SK-N-DZ (cell line): ENCODE measurements at places on chromosomes 12 and 14.

GRCh38 chr14:91205459-91205858 is 39.0 kb downstream of the GPR68 start:
- DNase-seq: no peak

- DNase-seq: no peak
Observed at GRCh38 chr14:73694083-73694482, 20.1 kb downstream of the PNMA1 start.

DNA sequence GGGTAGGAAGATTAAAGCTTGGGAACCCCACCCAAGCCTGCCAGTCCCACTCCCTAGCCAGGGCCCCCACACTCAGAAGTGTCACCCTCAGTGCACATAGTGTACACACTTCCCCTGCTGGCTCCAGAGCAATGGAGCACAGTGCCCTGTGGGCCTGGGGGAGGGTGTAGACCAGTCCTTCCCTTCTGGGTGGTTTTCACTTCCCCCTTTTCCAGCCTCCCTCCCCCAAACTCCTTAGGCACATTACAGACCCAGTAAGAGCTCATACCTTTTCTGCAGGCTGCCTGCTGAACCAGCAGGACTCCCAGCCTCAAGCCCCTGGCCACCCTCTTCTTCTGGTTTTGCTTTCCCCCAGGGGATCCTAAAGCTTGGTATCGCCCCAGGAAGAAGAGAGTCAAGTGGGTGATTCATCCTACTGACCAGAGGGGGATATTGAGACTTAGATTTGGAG is at the start of gene ZNF385A:
Gene ZNF385A (minus strand): TSS at position 143 of the 451 bp plus-strand sequence. CDS start 219 bp downstream, outside the sequence.
- no peak for DNase-seq

GRCh38 chr14:100388103-100389054 is 65.2 kb downstream of the SLC25A47 start:
- DNase-seq: no peak

DNA sequence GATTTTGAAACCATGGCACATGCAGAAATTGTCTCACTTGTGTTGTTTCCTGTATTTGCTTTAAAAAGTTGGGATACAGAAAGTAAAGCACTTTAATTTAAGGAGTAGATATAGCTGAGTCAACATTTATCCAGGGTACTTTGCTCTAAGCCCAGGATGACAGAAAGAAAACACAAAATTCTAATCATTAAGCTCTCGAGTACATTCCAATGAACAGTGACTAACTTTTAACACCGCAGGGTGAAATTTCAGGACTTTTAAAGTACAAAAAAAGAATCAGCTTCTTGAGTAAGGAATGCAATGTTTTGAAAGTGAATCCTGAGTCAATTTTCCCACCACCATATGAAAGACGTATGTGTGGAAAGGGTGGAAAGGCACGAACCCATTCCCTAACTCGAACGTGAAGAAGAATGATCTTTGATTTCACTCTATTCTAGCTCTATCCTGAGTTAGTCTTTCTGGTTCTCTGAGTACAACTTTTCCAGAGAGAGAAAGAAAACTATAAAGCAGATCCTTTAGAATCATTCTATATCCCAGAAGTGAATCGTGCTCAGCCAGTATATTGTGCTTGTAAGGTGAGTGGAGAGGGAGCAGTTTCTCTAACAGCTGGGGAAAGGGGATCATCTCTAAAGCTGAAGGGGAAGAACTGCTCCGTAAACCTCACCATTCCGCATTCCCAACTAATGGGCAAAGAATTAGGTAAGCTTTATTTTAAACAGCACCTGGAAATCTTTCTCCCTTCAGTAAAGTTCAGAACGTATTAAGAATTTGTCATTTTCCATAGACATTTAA is 779.0 kb upstream of the FLRT2 start:
- DNase-seq: no peak

DNA sequence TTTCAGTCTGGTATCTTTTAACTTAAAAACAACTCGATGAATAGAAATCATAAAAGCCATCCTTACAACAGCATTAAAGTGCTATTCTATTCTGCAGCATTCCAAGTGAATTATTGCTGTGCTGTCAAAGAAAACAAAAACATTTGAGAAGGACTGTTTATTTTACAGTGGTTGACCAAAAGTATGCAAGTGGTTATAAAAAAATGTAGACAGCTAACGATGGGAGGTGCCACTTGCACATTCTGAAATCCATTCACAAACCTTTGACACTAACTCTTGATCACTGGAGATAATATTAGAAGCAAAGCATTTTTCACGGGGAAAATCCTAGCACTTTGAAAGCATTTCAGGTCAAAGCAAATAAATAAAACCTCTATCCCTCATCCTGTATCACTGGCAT is 55.6 kb downstream of the HMGA2 start:
- no peak for DNase-seq

- DNase-seq: no peak
Observed at GRCh38 chr12:69024413-69024812, 91.4 kb upstream of the CPM start.

DNA sequence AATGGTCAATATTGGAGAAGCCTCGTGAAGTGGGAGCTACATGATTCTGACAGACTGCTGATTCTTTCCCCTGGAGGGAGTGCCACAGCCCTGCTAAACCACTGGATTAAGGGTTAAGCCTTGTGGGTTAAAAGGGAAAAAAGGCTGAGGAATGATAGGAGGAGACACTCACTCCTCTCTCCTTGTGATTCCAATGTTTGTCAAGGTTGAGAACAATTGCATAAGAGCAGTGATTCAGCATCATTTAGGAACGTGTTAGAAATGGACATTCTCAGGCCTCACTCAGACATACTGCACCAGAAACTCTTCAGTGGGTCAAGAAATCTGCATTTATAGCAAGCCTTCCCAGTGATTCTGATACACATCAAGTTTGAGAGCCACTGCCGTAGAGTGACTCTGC is 87.8 kb upstream of the GZMB start:
- no peak for DNase-seq

DNA sequence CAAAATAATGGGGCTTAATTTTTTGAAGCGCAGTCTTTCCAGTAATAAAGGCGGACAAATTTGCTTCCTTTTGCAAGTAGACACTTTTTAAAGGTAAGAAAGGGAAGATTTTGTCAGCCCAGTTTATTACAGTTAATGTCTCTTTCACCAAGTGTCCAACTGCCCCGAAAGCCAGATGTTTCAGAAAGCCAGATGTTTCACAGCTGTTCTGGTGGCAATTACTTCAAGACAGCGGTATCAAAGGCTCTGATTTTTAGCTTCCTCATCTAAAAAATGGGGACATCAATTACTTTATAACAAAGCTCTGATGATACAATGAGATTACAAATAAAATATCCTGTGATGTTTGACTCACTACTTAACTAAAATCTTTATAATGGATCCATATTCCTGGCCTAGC is 1.0 kb downstream of the WBP11 start:
- no peak for DNase-seq

DNA sequence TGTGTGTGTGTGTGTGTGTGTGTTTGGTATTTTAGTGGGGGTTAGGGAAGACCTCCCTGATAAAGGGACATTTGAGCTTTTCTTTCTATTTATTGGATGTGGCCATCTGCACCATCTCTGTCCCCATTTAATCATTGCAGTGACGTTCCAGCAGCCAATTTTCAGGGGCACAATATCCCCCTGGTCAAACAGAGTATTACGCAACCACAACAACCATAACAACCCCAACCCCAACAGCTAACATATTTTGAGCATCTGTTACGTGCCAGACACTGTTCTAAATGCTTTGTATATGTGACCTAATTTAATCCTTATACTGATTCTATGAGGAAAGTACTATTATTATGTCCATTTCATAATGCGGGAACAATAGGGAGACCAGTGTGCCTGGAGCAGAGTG is 87.4 kb downstream of the TTC8 start:
- no peak for DNase-seq

DNA sequence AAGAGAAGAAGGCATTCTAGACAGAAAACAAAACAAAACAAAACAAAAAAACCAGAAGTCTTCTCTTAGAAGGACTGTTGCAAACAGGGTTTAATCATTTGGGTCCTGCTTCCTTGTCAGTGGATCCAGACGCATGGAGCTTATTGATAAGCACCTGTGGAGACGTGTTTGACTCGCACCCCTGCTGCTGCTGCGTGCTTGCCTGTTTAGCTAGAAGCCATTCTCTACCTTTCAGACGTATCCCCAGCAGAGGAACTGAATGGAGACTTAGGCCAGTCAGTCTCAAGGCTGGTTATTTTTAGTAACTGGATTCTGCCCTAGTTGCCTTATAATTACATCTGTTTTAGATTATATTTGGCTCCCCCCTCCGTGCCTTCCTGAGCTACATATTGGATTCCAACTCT is 186.1 kb upstream of the EEA1 start:
- DNase-seq: no peak

GRCh38 chr12:99131751-99132199 is 486.7 kb downstream of the APAF1 start:
- peak; percentile 65 for DNase-seq

GRCh38 chr12:94147991-94148738 is at the start of gene PLXNC1:
Gene PLXNC1, plus strand, starts transcription at chr12:94148577. Its CDS starts 395 bp downstream, at chr12:94148972.
- DNase-seq: peak; percentile 36

DNA sequence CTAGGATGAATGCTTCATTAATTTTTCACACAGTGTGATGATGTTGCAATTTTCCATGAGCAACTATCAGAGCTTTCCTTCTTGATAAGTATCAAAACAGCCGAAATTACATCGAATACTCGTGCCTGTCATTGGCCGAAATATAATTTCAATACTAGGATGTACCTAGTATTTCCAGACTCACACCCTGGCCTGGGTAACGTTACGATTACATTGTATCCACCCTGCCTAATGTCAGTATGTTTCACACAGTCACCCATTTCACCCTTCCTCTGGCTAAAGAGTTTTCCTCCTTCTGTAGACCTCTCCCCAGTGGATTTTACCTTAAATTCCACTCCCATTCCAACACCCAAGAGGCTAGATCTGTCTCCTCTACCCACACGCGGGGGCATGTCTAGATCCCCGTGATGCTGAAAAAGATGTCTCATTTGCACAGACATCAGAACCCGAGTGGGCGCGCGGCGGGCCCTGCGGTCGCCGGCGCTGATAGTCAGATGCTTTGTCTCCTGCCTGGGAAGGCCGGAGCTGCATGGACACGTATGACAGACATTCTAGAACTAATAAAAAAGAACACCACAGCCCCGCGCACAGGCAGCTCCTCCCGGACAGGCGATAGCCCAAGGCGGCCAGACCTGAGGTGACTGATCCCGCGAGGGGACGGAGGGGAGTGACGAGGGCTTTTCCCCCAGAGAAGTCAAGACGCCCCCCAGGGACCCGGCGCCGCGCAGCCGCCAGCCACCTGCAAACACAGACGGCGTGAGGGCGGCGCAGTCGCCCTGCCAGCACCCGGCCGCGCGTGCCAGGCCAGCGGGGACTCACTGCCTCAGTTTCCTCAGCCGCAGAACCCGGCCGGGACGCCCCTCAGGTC is 723 bp downstream of the KIF21A start:
- DNase-seq: peak; percentile 77

GRCh38 chr14:93951635-93952540 is 24.5 kb downstream of the ASB2 start:
- no peak for DNase-seq

DNA sequence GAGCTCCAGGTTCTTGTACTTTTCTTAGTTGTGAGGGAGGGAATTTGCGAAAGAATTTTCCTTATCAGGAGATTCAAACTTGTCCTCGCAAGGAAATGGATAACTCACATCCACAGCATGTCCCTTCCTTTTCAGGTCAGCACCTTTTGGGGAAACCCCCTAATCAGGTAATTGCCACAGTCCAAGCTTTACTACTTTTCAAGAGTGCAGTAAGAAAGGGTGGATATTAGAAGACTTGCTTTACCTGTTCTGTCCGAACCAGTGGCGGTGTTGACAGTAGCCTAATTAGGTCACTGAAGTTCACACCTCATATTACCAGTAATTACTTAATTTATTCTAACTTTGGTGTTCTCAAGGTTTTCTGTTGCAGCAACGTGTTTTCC is 6.7 kb upstream of the C12orf50 start:
- no peak for DNase-seq

DNA sequence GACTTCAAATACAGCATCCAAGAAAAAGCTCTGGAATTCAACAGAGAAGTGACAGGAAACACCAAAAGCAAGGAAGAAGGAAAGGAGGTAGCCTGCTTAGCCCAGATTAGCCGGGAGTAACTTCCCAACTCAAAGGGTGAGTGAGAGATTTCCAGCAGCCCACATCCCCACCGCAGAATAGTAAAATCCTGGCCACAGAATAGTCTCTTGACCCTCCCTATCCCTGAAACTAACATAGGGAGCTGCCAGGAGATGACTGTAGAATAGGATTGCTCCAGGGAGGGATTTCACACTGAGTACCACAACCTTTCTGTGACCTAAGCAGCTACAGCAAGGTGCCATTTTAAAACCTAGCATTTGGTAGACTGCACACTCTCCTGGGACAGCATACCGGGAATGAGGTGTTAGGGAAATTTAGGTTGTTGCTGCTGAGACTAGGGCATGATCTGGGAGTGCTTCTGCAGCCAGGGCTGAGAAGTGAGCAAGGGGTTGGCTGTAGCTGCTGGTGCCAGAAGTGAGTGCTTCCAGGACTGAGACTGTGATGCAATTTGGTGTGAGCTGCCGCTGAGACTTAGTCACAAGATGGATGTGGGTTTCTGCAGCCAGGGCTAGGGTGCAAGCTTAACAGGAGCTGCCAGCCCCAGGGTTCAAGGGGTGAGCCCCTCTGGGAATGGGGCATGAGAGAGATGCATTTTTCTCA is 66.0 kb downstream of the TMTC3 start:
- DNase-seq: no peak

DNA sequence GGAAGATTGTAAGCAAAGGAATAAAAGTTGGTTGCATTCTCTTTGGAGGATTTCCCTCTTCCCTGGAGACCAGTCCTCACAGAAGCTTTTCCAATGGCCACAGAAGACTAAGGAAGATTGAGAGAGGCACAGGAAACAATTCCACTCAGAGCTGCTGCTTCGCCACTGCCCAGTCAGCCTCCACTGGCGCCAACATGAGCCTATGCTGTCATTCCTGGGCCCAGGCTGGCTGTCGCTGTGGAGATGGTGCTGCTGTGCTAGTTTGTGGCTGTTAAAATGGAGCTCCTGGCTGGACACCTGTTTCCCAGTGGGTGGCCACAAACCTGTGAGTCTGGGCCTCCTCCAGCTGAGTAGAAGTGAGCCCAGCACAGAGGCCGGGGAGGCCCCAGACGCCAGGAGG is 6.6 kb downstream of the P2RX7 start:
- no peak for DNase-seq

DNA sequence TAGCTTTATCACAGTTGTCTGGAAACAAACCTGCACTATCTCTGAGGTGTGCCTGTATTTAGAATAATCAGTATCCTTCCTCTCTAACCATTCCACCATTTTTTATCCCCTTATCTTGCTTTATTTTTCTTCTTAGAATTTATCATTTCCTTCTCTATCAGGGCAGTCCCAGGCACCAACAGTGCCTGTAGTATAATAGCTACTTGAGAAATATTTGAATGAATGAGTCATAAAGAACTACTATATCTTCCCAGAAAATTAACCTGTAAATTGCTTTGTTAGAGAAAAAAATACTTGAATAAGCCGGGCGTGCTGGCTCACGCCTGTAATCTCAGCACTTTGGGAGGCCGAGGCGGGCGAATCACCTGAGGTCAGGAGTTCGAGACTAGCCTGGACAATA is 21.2 kb upstream of the FOXJ2 start:
- no peak for DNase-seq
